ENCODE measurements at places on chromosomes 1 and 21.
A peak's percentile ranks its signal among the peaks of the same experiment; 100 is the strongest.

DNA sequence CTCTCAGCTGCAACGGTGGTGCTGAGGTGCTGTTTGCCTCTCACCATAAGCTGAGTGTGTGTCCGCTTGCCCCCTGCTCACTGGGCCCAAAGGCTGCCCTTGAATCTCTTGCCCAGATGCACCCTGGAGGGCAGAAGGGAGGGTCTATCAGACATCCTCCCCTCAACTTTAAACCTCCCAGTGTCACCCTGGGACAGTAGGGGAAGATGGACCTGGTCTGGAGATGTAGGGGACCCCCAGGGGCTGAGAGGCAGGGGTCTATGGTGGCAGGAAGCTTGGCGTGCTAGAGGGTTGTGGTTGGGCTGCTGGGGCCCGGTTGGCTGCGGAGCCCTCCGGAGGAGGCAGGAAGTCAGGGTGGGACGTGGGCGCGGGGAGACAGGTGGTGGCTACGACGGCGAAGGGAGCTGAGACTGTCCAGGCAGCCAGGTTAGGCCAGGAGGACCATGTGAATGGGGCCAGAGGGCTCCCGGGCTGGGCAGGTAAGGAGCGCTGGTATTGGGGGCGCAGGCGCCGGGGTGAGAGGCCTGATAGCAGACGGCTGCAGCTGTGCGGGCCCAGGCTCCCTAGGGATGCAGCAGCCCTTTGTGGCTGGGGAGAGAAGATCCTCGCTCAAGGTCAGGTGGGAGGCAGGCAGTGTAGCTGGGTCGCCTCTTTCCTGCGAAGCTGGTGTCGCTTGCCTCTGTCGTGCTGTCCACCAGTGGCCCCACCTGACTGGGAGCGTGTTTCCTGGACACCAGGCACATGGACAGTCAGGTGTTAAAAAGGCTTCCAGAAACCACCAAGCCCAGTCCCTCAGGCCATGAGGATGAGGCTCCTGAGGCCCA lies at the start of gene LCK:
LCK (plus strand) TSS at position 373 of the 824 bp plus-strand sequence. CDS start 23,065 bp downstream, outside the sequence.
- DNase-seq = peak; percentile 78

DNA sequence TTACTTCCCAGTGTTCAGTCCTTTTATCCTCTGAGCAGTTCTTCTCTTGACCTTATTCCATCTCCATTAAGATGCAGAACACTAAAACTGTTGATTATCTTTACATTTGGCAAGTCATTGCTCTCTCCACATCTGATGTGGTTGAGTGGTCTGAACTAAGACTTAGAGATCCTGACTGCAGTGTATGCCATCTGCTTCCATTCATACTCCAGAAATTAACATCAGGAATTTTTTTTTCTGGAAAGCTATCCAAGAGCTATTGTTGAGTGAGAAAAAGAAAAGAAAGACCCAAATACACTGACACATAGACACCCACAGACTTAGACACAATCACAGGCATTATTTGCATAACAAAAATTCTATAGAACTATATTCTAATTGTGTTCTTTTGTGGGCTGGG lies 3.7 kb upstream of the TRIM62 start:
- no peak for DNase-seq

- DNase-seq = peak; percentile 43
These were observed 2.6 kb upstream of the CREG1 start for GRCh38 chr1:167555971-167556714.

GRCh38 chr1:226466296-226466695 lies 58.4 kb upstream of the PARP1 start:
- DNase-seq = no peak

DNA sequence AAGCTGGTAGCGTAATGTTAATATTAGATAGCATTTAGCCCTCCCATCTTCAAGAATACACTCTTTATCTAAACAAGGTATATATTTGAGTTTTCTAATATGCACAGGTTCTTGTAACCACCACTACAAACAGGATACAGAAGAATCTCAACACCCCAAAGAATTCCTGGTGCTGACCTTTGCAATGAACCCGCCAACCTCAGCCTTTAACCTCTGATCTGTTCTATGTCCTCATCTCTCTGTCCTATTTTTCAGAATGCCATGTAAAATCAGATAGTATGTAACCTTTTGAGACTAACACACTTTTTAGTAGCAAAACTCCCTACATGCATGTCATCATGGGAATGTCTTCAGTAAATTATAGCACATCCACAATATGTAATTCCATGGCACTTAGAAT lies 71.1 kb downstream of the LRRC8C start:
- no peak for DNase-seq

DNA sequence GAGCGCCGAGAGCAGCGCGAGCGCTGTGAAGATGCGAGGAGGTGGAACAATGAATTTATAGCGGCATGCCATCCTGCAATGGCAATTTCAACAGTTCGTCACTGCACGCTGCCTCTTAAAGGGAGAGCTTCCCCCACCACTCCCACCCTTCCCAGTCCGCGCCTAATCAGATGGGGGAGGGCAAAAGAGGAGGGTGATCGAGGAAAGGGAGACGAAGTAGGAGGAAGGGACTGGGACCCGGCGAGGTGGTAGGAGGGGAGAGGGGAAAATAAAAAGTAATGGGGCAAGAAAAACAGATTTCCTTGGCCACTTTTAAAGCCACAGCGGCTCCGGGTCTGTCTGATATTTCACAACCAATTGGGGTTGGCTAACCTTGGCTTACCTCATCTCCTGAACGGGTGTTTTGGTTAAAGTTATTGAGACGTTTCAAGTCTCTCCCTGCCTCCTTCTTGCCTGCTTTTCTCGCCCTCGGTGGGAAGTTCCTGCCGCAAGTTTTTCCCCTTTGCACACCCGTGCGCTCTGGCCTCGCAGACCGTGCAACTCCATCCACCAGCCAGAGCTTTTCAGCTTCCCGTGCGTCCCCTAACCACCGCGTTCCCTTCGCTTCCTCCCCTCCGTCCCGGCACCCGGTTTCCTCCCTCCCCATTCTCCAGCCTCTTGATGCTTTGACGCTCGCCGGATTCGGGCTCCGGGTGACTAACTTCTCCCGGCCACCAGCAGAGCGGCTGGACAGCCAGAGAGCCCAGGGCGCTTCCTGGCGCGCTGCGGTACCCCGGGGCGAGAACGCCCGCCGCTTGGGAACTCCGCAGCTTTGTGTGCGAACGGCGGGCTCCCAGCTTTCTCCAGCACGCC lies at the start of gene ADAMTS5:
ADAMTS5 (minus strand) TSS at position 27 of the 852 bp plus-strand sequence. CDS start 697 bp downstream, outside the sequence.
- no peak for DNase-seq

DNA sequence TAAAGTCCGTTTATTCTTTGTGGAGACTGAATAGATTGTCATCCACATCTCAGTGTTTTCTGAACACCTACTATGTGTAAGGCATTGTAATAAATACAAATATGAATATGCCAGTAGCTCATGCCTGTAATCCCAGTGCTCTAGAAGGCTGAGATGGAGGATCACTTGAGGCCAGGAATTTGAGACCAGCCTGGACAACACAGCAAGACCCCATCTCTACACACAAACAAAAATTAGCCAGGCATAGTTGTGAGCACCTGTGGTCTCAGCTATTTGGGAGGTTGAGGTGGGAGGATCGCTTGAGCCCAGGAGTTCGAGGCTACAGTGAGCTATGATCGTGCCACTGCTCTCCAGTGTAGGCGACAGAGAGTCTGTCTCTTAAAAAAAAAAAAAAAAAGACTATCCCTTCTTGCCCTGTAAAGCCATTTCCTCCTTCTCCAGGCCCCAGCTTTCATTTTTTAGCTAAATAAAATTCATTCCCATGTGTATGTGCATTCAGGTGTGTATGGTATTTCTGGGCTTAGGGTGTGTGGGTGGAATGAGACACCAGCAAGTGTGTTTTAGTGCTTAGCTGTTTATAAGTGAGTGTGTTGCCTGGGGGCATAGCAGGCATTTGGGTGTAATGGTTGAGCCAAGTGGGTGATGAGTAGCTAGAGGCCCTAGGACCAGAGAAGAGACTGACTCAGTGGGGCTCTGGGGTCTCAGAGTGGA lies 7.8 kb downstream of the CELSR2 start:
- DNase-seq = no peak

DNA sequence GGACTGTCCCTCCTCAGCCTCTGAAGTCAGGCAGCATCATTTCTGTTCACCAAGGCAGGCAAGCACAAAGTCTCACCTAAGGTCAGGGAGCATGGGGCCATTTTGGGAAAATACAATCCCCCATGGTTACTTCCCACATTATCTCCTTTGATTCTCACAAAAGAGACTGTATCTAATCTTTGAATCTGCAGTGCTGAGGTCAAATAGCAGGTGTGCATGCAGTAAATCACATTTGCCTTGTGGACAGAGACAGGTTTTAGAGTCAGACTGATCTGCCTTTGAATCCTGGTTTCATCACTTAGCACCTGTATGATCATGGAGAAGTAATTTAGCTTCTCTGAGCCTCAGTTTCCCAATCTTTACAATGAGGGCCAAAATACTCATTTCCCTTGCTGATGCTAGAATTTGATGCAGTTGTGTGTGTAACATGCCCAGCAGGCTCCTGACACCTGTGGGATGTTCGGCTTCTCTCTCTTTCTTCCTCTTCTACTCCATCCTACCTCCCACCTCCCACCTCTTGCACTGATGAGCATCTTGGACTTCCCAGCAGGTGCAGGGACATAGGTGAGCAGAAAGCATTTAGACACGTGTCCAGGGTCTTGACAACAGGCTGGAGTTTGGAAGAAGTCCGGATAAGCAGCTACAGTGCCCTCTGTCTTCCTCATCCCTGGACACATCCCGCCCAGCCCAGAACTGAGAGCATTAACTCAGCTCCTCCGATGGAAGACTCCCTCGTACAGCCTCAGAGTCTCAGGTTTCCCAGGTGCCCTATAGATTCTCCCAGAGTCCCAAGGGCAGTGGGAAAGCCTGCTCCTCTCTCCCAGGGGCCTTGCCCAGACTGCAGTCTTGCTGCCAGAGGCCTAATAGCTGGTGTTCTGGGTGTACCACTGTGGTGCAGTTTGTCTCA lies 18.9 kb downstream of the NENF start:
- no peak for DNase-seq

GRCh38 chr1:8324176-8324810 lies 6.4 kb downstream of the SLC45A1 start:
- no peak for DNase-seq

- no peak for DNase-seq
These were observed 355.7 kb upstream of the TMPRSS15 start for GRCh38 chr21:18759267-18759666.

- DNase-seq = no peak
These were observed 6.1 kb downstream of the EFNA4 start for GRCh38 chr1:155069551-155070157.

- DNase-seq = no peak
These were observed 303.8 kb downstream of the NPHP4 start for GRCh38 chr1:5688081-5689077.

DNA sequence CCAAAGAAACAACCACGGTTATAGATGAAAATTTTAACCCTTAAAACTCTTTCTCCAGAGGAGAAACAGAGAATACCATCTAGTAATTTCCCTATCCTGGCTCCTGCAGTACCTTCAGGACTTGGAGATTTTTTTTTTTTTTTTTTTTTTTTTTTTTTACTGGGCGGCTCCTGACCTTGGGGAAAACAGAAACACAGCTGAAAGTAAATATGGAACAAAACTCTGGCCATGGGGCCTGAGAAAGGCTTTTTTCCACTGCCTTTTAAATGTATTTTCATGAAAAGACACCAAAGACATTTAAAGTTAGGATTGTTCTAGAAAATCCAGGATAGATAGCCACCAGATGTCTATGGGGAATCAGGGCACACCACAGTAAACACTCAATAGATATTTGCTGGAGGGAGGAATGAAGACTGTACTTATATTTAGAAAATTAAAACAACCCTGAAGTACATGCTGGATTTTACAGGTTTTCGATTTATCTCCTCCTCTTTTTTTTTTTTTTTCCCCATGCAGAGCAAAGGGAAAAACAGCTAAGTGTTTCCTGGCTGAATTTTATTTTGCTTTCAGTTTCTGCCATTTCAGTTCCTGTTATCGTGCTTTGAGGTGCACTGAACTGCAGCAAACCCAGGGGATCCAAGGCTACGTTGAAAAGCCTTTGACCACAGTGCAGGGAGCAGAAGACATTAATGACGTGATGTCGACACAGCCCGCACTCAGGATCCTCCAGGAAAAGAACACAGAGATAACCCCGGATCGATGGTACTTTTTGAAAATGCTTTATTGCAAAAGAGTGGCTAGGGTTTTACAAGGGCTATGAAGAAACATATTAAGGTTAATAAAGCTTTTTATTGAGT lies 35.7 kb upstream of the CNN3 start:
- peak; percentile 14 for DNase-seq

GRCh38 chr1:85274969-85275453 lies 1.4 kb downstream of the BCL10 start:
- DNase-seq = no peak

All from stimulated activated CD4-positive, alpha-beta T cell treated with anti-CD3 and anti-CD28 coated beads, TNF-alpha, amount 100 ng/mL, for 24 hours (primary cell).